ENCODE measurements at places on chromosomes 6 and 20.

GRCh38 chr6:148538261-148539190 is 195.9 kb downstream of the SASH1 start:
- no peak for DNase-seq

GRCh38 chr6:163339466-163339865 is 75.1 kb upstream of the QKI start:
- DNase-seq: no peak

GRCh38 chr6:87082160-87082721 is 12.7 kb downstream of the CGA start:
- no peak for DNase-seq

GRCh38 chr20:3670511-3670910 is 7.3 kb upstream of the GFRA4 start:
- DNase-seq: no peak

GRCh38 chr20:63134201-63134612 is 81.7 kb downstream of the YTHDF1 start:
- no peak for DNase-seq

DNA sequence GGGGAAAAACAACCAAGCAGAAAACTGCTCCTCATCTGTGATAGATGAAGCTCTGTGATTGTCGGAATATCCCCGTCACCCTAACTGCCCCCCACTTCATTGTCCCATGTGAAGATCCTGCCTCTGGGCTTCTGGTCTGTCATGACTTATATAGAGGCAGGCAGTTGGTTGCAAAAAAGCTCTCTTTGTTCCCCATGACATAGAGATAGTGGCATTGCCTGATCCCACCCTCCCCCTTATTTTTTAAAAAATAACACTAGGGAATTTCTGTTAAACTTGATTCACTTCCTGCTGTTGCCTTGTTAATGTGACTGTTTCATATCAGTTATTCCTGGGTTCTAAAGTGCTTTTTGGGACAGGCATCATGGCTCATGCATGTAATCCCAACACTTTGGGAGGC is 203.1 kb downstream of the JARID2 start:
- DNase-seq: no peak

GRCh38 chr6:48423640-48424365 is 312.8 kb upstream of the PTCHD4 start:
- no peak for DNase-seq

GRCh38 chr6:50661636-50662035 is 51.7 kb upstream of the TFAP2D start:
- no peak for DNase-seq

GRCh38 chr6:44972709-44973108 is 355.4 kb upstream of the RUNX2 start:
- DNase-seq: no peak

DNA sequence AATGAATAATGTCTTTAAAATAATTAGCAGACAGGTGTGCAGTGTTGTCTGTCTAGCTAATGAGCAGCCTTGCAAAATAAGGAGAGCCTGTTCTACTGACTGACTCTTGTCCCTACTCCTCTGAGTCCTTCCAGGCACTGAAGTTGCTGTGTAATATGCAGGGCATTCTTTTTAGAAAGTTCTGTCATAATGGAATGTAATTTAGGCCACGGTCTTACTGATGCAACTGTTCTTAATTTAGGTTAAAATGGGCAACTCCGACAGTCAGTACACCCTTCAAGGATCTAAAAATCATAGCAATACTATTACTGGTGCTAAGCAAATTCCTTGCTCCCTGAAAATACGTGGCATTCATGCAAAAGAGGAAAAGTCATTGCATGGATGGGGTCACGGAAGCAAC is 133.9 kb downstream of the TIAM2 start:
- no peak for DNase-seq

DNA sequence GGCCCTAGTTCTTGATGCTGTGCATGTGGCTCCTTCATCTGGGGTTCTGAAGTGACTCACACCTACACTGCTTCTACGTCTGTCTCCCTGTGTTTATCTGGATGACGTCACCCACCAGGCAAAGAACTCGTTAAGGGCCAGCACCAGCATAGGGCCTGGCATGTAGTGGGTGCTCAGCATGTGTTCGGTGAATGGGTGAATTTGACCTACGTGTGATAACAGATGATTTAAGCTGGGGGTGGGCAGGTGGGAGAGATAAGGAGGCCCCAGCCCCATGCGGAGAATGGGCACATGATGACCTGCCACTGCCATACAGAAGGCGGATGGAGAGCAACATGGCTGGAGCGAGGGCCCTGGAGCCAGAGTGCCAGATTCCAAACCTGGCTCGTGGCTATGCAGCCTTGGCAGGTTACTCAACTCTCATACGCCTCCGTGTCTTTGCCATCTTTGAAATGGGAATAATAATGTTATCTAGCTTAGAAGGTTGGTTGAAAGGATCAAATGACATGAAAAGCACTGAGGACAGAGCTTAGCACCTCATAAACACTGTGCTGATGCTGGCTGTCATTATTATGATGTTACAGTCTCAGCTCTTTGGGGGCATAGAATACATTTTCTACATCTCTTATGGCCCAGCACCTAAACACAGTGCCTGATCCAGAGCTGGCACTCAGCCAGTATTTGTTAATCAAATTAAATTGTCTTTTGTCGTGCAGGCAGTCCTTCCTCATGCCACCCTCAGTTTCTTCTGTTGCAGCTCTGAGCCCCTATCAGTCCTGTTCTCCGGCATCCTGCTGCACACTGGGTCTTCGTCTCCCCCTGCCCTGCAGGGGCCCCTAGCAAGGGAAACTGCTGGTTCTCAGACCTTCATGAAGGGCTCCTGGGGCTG is 39.6 kb downstream of the VEGFA start:
- DNase-seq: no peak

DNA sequence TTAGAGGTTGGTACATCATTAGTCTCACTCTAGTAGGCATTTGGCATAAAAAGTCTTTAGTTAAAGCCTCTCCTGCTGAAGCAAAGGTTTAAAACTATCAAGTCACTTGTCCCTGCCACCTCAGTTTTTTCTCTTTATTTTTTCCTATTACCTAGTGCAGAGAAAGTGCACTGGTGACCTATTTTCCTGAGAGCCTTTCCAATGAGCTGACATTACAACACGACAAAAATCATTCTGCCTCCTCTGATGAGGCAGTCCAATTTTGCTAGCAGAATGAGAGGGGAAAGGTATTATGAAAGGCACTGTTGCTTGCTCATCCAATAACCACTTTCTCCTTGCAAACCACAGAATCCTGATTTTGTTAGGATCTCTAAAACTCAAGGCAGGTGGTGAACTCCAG is 73.3 kb upstream of the SGK1 start:
- DNase-seq: no peak

DNA sequence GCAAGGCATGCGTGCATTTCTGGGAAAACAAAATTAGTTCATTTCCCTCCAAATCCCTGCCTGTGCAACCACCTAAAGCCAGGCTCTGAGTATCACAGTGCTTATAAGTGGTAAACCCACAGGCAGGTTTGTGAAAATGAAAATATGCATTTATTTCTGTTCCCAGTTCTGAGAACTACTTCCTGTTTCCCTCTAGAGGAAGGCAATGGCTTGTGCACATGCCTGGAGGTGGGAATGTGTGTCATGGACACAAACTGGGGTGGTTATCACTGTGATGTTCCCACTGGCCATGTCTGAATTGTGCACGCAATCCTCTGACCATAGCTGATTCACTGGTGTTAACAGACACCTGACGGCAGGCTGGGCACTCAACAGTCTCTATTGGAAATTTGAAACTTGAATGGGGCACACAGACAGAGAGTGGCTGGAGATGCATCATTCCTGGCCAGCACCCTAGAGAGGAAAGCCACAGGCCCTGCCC is 26.3 kb downstream of the FAM110A start:
- DNase-seq: no peak

- peak; percentile 38 for DNase-seq
These were observed 171.4 kb downstream of the DTNBP1 start for GRCh38 chr6:15491255-15491985.

DNA sequence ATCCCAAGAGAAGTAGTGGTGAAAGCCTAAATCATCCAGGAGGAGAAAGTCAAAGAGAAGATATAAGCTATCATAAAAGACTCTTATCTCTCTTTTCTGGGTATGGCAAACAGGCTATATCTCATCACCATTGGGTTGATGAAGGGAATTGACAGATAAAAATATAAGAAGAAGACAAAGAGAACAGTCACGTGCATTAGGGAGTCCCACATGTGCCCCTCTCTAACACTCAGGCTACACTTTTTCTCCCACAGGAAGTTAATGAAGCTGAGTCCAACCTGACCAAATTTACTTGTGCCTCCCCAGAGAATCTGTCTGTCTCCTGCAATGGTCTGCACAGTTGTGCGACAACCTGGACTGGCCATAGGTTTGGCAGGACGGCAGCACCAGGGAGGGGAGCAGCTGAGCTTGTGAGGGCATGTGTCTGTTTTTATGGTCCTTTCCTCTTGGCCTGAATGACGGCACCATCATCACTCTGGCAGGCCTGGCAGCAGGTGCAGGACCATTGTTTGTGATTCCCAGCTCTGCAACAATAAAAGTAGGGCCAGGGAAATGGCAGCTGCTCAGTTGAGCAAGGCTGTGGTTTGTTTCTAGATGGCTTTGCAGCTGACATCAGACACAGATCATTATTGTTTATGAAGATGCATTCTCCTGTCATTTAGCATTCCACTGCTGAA is 144.5 kb upstream of the MCHR2 start:
- no peak for DNase-seq

DNA sequence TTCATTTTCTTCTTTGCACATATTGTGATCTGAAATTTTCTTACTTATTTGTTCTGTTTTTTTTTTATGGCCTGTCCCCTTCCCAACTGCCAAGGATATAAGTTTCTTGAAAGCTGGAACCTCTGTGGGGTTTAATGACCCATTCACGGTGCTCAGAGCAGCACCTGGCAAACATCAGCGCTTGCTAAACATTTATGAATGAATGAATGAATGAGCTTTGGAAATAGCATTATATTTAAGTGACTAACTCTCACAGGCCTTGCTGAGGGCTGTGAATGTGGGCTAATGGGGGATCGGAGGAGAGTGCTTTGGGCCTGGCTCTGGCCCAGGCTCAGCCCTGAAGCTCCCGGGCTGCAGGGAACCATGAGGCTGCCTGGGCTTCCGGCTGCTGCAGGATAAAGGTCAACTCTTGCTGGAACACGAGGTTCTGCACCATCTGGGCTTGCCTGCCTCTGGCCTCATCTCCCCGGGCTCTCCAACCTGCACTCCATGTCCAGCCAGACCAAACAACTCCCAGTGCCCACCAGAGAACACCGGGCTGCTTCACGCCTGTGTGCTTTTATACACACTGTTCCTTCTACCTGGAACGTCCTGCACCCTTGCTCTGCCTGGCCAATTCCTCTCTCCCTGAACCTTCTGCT is 14.6 kb upstream of the ARMC12 start:
- DNase-seq: no peak

GRCh38 chr6:11069760-11070159 is 23.9 kb upstream of the SMIM13 start:
- no peak for DNase-seq

DNA sequence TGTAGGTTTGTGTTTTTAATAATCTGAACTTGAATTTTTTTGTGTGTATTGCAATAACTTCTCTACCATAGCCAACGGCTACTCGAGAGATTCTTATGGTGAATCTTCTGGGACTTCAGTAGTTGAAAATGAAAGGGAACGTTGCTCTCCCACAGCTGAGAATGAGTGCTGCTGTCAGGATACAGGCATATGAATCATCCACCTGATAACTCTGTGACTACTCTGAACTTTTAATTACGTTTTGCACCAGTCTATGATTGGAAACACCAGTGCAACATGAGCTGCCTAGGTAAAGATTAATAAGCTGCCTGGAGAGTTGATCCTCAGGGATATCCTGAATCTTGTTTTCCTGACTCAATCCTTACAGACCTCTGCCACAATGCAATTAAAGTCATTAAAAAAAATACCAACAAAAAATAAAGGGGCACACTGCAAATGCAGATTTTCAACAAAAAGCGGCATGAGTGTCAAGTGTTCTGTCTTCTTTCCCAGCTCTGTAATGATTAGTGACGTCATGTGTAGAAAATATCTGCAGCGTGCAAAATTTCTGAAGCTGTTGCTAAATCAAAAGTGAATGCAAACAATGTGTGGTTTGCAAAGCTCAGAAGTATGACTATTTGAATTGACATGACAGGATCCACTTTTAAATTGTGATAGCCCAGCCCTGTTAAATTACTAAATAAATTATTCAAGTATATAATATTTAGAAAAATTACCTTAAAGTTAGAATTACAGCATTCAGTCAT is 432.2 kb downstream of the HTR1B start:
- DNase-seq: no peak

DNA sequence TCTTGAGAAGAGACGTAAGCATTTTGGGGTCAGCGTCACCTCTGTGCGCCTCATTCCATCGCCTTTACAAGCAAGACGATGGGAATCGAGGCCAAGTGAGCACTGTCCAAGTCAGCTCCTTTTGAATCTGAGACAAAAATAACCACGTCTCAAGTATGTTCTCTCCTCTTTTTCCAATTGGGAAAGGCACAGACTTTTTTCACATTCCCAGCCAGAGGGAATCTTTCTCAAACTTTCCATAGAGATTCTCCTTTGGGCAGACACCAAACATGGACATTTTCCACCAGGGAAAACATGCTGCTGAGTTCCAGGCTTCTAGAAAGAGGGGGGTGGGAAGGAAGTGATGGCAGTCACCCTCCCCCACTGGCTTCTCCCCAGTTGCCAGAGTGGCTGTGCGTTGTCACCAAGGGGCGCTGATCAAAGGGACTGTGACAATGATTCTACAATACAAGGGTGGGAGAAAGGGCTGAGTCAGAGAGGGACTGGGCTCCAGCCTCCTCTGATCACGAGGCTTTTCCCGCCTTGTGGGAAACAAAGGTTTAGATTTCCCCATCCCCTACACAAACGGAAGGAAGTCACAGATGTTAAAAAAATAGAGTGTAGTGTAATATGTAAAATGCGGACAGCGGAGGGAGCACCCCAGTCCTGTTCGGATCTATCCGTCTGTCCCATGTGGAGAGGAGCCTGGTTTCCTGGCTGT is 281.9 kb upstream of the RNF24 start:
- no peak for DNase-seq

DNA sequence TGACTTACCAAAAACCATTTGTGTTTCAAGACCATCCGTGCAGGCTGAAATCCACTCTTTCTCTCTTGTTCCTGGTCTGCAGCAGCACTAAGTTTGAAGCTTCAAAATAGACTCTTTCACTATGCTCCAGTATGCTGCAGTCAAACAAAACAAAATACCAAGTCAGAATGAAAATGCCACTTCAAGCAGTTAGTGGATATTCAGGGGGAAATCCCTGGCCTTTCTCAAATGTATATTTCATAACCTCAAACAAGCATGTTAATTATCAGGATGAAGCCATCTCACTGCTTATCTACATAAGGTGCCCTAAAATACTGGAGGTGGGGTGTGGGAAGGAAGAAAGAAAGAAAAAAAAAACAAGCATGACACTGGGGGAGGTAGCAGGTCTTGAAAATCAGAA is 103.5 kb downstream of the ATXN1 start:
- no peak for DNase-seq

DNA sequence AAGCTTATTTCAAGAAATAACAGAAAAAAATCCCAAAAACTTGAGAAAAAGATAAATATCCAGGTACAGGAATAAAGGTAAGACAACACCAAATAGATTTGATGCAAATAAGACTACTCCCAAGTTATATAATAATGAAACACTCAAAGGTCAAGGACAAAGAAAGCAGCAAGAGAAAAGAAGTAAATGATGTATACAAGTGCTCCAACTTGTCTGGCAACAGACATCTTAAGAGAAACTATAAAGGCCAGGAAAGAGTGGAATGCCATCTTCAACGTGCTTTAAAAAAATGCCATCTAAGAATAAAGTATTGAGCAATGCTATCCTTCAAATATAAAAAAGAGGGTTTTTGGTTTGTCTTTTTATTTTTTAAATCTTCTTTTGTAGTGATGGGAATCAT is 54.2 kb downstream of the REV3L start:
- no peak for DNase-seq

- no peak for DNase-seq
These were observed 92.5 kb upstream of the PDE10A start for GRCh38 chr6:165755583-165755982.
